HepG2 (cell line): ENCODE measurements at places on chromosomes 6 and 20.

- DNase-seq: no peak
Measured at GRCh38 chr20:37393196-37393862, 47.4 kb downstream of the SRC start.

DNA sequence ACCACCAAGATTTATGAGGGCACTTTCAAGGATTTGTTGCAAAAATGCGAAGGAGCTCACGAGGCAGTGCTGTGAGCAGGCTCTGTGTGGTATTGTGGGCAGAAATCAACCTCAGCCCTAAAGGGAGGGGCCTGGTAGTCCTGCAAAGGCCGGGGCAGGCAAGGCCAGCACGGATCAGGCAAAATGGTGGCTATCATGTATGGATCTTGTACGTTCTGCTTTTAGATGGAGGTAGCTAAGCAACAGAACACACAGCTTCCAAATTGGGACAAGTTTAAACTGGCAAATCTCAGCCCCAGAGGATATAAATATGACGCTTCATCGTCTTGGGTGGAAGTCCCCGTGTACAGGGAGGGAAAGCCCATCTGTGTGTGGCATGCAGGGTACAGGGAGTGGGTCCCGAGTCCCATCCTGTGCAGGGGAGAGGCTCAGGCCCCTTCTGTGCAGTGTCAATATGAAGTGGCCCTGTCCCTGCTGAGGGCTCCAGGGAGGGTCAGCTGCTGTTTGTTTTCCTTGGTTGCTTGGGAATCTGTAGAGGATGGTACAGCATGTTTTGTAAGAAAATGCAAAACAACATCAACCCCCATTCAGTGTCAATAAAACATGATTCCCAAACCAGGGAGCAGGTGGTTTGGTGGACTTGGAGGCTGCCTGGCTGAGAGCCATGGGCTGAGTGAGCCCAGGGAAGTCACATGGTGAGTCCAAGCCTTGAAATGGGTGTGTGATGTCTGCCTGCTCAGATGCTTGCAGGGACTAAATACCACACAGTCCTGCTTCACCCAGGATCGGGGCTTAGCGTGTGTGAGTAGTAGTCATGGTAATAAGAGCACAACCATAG lies 113.0 kb downstream of the SYCP2 start:
- DNase-seq: no peak

- DNase-seq: peak; percentile 55
Measured at GRCh38 chr6:15763837-15764236, 101.0 kb upstream of the DTNBP1 start.

GRCh38 chr6:50666089-50666488 lies 47.2 kb upstream of the TFAP2D start:
- no peak for DNase-seq

DNA sequence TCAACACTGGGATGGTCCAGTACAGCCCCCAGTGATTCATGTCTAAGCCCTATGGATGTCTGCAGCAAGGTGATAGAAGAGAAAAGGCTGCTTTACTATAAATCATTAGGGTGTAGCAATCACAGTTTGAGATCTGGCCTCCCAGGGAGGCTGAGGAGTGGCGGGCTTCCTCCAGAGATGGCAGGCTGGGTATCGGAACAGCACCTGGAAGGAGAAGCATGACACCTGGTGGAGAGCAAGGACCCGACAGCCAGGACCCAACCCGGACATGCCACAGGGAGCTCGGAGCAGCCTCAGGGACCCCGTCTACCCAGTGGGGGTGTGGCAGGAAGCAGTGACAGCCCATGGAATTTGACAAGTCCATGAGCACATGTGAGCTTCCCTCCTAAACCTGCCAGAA lies 114.8 kb upstream of the CD93 start:
- peak; percentile 62 for DNase-seq

DNA sequence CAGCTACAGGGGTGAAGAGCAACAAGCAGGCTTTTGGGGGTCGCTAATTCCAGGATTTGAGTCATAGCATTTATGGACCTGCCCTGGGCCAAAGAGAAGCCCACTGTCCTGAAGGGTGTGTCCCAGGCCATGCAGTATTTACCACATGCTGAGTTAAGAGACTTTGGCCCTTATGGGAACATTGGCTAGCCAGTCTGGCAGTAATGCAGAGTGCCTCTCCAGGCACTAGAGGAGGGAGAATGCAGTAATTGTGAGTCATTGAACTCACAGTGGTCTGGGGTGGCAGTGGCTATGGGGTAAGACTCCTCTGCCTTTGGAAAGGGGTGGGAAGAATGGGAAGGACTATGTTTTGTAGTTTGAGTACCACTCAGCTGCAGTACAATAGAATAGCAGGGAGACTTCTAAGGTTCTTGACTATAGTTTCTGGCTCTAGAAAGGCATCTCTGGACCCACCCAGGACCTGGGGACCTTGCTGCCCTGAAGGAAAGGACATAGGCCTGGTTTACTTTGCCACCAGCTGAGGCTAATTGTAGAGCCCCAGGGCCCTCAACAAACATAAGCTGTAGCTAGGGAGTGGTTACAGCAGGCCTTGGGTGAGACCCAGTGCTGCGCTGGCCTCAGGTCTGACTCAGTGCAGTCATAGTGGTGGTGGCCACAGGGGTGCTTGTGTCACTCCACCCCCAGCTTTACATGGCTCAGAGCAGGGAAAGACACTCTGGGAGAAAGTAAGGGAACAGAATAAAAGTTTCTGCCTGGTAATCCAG lies 520.9 kb downstream of the HTR1B start:
- DNase-seq: no peak

DNA sequence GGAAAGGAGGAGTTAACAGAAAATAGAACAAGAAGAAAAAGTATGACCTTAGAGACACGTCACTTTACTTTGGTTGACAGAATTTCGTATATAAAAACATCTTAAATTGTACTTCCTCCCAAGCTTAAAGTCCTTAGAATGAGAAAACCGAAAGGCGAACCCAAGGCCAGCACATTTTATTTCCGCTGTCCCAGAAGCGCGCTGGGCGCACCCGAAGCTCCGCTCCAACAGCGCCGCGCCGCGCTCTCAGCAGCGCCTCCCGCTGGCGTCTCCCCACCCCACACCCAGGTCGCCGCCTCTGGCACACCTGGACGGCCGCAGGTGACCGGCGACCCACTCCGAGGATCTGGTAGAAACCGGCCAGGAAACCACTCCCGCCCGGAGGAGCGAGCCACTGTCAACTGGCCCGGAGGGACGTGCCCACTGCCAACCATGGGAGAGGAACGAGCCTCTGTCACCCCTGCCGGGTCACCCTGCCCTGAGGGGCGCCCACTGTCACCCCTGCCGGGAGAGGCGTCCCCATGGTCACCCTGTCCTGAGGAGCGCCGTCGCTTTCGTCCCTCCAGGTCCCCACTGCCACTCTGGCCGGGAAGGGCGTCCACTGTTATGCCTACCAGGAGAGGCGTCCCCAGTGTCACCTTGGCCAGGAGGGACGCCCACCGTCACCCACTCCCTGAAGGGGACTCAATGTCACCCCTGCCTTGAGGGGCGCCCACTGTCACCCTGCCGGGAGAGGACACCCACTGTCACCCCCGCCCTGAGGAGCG lies 824 bp downstream of the MPC1 start:
- DNase-seq: peak; percentile 58

- peak; percentile 80 for DNase-seq
Measured at GRCh38 chr6:104711371-104711770, 148.3 kb downstream of the HACE1 start.

DNA sequence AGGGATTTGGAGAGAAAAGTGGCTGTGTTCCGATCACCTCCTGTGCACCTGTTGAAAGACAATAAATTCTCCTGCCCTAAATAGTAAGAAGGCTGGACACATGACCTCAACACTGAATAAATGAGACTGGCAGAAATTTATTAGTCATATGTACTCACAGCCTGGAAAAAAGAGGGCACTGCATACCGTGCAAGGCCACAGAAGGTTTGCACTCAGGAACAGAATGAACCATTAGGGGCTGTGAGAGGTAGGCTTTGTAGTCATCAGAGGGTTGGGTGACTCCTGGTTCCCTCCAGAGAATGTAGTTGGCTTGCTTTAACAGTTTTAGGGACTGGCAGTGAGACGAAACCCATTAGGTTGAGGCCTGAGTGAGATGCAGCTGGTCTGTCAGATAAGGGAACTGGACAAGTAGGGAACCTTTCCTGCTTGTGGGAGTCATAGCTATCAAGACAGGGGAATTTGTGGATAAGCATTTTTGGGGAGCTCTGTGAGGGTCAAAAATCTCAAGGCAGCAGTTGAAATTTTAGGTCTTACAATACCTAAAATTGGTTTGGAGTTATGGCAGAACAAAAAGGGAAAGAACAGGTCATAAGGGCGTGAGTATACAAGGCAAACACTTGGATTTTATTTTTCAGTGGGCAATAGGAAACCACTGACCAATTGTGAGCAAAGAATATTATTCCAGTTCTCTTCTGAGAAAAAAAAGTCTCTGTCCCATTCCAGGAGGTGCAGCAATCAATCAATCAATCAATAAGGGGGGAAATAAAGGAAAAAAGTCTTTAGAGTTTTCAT lies 67.9 kb upstream of the BTN3A2 start:
- no peak for DNase-seq
